ENCODE measurements at places on chromosomes 3 and 15.

- DNase-seq = no peak
These were observed 478.9 kb upstream of the GBE1 start for GRCh38 chr3:82240322-82240721.

GRCh38 chr3:75015280-75015679 lies 400.8 kb upstream of the CNTN3 start:
- DNase-seq = no peak

DNA sequence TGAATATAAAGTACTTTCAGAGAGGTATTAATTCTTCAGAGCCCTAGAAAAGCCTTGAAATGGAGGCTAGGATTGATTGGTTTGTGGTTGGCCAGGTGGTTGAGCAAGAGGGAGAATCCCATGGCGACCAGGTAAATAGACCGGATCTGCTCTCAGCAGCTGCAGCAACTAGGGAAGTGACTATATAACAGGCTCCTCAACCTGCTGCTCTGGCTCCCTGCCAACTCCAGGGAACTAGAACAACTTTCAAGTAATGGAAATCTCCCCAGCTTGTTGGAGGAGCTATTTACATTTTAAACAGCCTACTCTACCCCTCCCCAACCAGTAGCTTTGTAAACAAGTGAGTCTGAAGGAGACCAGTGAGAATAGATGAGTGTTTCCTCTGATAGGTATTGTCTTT lies 121.8 kb upstream of the CADM2 start:
- peak; percentile 70 for DNase-seq

DNA sequence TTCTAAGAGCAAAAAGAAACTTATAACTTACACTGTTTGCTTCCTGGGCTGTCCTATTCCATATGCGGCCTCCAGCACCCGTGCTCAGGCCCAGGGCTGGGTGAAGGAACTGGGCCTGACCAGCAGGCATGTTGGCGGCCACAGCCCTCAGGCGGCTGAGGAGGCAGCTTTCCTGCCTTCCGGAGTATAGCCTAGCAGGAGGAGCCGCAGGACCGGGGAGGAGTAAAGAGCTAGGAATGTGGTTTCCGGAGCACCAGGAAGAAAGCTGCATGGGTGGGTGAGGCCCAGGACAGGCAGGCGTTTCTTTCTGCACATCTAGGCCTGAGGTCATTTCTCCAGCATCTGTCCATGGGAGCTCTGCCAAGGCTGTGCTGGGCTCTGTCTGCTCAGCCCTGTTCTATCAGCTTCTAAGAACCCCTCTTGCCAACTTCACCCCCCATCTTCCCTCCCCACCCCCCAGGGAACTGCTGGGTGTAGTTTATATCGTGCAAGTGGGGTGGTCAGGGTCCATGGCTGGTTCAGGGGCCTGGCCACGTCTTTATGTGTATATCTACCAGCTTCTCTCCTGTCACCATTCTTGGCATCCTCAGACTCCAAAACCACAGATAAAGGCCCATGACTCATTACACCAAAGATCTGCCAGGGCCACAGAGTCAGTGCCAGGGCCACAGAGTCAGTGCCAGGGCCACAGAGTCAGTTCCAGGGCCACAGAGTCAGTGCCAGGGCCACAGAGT lies 7.8 kb upstream of the KIF7 start:
- DNase-seq = peak; percentile 90

- DNase-seq = no peak
These were observed 337.2 kb downstream of the ZBTB20 start for GRCh38 chr3:114809668-114810413.

DNA sequence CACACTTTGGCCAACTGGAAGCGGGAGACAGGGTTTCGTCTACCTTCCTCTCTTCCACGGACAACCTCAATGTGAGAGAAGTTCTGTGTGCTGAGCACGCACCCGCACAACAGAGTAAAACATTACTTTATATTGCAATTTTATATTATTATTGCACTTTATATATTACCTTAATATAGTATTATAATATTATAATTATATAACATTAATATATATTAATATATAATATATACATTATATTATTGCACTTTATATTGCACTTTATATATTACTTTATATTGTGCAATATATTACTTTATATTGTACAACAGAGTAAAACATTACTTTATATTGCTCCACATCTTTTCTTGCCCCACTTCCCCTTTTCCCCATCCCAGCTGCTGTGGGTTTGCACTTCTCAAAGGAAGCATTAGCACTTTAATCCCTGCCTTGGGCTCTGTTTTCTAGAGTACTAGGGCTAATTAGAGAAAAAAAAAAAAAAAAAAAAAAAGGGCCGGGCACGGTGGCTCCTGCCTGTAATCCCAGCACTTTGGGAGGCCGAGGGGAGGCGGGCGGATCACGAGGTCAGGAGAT lies 76.4 kb upstream of the SLC4A7 start:
- DNase-seq = no peak
